MM.1S (cell line): ENCODE measurements at places on chromosomes 3 and 15.
A peak's percentile ranks its signal among the peaks of the same experiment; 100 is the strongest.

DNA sequence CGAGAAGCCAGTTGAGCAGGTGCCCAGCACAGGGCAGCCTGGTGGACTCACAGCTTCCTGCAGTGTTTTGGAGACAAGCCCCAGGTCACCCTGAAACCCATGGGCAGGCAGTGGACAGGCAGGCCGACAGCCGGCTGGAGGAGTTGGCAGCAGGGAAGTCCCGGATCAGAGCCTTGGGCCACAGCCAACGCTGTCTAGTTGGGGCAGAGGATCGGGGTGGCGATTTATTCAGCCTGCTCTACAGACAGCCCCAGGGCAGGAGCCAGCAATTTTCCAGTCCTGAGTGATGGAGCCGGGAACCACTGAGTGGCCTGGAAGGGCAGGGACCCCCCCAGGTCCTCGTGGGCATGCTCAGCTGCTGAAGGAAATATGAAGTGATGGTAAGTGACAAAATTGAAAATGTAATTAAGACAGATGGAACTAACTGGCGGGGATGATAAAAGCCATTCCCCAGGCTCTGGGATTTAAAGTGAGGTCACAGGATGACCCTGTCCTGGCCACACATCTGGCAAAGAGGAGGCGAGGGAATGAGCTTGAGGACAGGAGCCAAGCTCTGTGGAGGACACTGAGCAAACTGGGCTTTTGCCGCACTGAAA lies 34.4 kb upstream of the TBC1D21 start:
- DNase-seq: no peak

DNA sequence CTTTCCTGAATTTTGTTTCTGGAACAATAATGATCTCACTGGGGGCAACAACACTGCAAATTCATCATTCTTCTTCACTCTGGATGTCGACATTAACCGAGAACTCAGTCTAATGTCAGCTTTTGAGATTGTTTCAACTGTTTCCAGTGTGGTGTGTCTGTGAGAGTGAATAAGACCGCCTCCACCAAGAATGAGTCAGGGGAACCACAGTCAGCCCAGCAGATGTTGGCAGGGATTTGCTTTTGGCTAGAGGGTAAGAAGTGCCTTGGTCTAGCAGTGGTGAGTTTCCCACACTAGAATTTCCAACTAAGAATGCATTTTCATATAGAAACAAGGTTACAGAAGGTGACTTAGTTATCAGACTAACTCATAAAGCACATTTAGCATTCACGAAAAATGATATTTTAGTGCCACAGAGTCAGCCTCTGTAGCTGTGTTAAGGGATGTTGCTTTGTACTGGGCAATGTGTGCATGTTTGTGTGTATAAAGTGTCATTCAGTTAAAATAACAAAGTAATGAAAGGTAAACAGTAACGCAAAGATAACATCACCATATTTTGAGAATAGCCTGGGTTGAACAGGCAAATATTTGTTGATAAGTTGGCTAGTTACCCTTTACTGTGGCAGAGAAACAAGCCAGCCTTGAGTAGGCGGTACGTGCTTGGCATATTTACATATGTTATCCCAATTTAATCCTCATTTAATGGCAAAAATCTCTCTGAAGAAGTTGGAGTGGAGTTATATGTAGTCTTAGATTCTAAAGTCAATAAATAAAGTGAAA lies 33.8 kb downstream of the DRD3 start:
- no peak for DNase-seq

GRCh38 chr3:172199850-172200369 lies 160.5 kb downstream of the FNDC3B start:
- DNase-seq: no peak

DNA sequence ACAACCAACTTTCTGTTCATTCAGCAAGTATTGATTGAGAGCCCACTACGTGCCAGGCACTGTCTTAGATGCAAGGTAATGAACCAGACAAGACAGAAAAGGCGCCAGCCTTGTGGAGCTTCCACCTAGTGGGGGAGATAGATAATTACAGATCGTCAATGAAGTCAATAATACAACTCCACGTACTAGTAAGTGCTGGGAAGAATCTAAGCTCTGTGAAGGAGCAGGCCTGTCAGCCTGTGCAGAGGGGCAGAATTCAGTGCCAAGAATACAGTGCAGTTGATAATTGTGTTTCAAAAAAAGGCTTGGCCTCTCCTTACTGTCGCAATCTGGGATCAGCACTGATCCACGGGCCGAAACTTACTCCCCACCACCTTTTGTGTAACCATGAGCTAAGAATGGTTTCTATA lies 186.3 kb downstream of the FEZF2 start:
- no peak for DNase-seq

DNA sequence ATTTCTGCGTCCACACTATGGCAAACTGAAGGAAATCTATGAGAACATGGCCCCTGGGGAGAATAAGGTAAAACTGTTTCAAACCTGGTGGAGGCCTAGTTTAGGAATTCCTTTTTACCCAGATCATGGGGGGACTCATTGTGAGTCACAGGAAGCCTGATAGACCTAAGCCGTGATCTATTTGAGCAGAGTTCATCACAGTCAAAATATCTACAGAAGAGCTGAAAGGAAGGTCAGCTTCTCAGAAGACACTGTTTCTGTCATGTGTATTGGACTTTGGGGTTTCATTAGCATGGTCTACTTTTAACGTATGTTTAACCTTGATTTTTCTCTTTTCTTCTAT lies 1.3 kb downstream of the PSMD2 start:
- DNase-seq: no peak

DNA sequence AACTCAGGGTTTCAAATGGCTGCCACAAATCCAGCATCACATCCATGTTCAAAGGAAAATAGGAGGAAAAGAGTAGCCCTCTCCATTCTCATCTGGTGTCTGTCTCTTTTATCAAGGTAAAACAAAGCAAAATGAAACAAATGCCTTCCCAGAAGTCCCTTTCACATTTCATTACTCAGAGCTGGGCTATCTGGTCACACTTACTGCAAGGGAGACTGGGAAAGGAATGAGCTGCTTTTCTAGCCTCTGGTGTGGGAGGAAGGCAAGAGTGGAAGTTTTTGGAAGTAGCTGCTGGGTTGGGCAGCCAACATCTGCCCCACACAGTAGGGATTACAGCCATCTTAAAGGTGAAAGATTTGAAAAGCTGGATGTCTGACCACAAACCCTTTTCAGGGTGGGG lies 51.8 kb downstream of the KLF15 start:
- no peak for DNase-seq

DNA sequence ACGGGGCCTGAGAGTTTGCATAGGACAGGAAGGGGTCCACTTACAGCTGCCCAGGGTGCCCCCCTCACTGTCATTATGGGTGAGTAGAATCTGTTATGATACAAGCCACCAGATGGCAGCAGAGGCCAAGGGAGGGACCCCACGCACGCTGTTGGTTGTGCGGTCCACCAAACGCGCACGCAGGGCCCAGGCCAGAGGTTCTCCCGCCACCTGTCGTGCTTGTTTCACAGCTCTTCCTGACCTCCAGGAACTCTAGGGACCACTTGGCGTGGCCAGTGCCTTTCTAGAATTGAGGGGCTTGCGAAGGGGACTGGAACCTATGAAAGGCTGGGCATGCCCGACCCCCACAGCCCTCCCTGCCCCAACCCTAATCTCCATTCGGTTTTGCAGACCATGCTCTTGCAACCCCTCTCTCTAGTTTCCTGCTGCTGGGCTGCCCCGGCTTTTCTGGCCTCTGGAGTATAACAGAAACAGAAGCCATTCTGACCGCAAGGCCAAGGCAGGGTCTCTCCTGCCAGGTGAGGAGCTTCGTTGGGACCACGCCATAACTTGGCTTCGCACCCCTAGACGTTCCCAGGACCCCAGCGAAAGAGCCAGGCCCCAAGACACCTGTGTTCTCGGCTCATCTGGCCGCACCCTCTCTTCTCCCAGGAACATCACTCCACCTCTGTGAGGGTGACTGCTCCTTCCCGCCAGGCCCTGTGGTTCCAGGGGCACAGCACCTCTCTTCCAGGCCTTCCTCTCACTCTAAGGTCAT lies 46.0 kb downstream of the ALDH1L1 start:
- DNase-seq: peak; percentile 55

DNA sequence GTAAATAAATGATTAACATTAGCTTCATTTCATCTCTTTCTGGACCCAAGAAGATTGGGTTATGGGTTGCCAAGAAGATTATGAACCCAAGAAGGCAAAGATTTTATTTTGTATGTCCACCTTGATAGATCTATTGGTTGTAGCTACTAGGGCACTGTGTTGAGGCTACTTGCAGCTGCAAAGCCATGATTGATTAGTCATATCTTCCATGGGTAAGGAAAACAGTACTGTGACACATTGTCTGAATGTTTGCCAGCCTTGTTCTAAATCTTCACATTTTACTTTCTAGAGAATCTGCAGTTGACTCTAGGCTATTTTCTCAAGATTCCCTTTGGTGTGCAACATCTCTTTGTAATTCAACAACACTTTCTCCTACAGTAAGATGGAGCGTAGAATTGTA lies 229.2 kb upstream of the KCNH8 start:
- no peak for DNase-seq

GRCh38 chr15:90205050-90205848 lies 4.1 kb downstream of the SEMA4B start:
- DNase-seq: no peak

DNA sequence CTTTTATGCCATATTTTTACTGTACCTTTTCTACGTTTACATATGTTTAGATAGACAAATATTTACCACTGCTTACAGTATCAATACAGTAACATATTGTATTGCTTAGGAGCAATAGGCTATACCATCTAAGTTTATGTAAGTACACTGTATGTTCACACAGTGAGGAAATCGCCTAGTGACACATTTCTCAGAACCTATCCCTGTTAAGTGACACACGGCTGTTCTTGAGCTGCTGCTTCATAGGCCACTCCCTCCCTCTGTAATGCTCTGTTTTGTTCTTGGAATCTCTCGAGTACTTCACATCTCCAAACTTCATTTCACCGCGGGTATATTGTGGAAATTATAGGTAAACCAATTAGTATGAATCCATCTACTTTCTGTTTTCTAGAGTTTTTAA lies 13.4 kb upstream of the SELENOT start:
- no peak for DNase-seq

DNA sequence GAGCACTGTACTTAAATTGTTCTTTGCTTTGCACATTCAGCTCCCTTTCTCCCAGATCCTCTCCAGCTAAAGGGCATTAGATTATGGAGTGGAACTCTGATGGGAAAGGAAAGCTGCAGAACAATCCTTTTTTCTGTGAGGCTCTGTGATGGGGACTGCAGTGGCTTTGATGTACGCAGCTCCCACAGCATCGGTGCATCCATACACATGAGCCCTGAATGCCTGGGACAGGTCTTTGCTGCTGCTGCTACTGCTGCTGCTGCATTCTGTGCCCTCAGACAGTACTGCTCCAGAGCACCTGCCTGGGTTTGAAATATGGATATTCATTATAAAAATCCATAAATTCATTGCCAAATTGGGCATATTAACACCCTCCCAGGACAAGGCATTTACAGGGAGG lies 164.4 kb downstream of the WDR76 start:
- DNase-seq: no peak

- DNase-seq: no peak
Measured at GRCh38 chr3:171736556-171736955, 73.7 kb downstream of the PLD1 start.

- peak; percentile 87 for DNase-seq
Measured at GRCh38 chr3:51942603-51943450, 664 bp downstream of the PARP3 start.
